ENCODE measurements at places on chromosomes 16 and 17.

- no peak for DNase-seq
Measured at GRCh38 chr16:87358696-87359095, 24.9 kb downstream of the FBXO31 start.

DNA sequence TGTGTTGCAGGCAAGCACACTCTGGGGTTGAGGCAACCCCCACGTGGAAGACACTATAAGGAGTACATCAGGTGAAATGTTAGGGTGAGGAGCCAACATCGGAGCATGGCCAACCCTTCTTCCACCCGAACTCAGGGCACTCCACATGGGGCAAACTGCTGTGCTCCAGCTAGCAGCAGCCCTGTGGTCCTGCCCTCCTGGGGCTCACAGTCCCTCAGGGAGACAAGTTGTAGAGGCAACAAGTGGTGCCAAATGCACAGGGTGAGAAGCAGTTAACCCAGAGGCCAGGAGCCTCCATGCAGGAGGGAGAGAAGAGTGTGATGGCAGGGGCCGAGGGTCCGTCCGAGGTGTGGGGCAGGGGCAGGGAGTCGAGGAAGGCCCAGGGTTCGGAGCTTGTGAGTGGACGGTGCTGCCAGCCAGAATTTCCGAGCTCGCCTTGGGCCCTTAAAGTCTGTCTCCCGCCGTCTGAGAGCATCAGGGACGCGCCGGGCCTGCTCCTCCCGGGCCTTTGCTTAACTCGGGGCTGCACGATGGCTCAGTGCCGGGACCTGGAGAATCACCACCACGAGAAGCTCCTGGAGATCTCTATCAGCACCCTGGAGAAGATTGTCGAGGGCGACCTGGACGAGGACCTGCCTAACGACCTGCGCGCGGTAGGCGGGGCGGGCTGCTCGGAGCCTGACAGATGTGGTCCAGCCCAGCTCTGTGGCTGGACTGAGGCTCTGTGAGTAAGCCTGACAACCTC lies 32.3 kb downstream of the ATPAF2 start:
- DNase-seq, result no peak

- no peak for DNase-seq
Measured at GRCh38 chr17:43814714-43815113, 18.2 kb downstream of the MPP3 start.

DNA sequence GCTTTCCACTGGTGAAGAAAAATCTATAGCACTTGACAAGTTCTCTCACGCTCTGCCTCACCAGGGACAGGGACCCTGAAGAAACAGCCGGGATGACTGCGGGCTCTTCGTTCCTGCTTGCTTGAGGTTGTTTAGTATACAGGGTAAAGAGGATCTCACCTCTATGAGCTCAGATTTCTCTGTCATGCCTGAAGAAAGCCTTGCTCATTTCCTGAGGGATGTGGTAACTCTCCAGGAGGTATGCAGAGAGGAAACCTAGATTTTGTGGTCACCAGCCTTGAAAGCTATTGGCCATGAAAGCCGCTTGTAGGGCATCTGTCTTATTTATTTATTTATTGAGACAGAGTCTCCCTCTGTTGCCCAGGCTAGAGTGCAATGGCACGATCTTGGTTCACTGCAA lies 23.2 kb downstream of the USP43 start:
- no peak for DNase-seq

- DNase-seq, result no peak
Measured at GRCh38 chr17:21125862-21126261, 902 bp upstream of the DHRS7B start.

DNA sequence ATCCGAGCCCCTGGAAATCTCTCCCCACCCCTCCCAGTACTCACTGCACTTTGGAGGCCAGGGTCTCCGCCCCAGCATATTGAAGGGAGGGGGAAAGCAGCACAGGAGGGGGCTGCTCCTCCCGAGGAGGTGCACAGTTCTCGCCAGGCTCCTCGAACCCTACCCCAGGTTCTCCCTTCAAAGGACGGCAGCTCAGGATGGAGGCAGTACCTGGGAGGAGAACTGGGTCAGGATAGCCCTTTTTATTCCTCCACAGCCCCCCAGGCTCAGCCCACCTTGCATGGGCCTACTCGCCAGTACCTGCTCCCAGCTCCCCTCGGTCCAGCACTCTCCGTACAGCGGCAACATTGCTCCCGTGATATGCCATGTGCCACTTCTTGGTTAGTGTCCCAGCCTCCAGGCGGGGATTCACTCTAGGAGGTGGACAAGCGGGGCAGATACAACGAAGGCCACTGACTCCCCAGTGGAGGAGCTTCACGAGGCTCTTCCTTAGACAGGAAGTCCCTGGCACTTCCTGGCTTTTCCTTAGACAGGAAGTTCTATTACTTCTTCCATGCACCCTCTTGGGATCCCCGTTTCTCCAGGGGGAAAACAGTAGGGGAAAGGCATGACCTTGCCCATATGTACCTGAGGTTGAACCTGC lies 2.1 kb upstream of the GPS2 start:
- DNase-seq, result no peak

- DNase-seq, result no peak
Measured at GRCh38 chr17:6706996-6707395, 6.2 kb downstream of the SLC13A5 start.

- peak; percentile 36 for DNase-seq
Measured at GRCh38 chr16:6573577-6573976, 759.1 kb upstream of the RBFOX1 start.

- no peak for DNase-seq
Measured at GRCh38 chr16:83201748-83202147, 575.0 kb downstream of the CDH13 start.

- no peak for DNase-seq
Measured at GRCh38 chr17:75843577-75844529, at the start of gene UNC13D. Gene UNC13D, minus strand, starts transcription at chr17:75844404. Its CDS starts 67 bp downstream, at chr17:75844337.

DNA sequence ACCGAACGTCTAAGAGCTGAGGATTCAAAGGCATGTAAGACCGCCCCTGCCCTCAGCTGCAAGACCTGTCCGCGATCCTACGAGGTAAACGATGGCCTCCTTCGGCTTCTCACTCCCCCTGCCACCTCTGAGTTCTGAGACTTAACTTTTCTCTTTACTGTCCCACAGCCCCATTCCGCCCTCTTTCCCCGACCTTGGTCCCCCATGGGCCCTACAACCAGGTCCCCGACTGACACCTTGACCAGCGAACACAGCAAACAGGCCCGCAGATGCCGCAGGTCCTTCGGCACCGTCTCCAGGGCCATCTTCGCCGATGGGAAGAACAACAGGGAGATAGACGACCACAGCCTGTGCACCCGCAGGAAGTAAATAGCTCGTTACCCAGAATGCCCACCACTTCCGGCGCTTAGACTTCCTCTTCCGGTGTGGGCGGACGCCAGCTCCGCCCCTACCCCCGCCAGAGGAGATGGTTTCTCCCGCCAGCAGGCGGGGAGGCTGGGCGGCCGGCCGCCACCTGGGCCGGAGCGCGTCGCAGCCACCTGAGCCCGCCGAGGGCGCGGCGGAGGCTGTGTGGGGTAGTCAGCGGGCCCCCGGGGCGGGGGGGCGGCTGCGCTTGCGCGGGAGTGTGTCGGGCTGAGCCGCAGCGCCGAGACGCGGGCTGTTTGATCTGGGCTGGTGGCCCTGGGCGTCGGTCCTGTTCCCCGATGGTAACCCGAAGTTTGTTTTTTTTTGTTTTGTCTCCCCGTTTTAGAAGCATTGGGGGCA lies at the start of gene SUPT4H1:
Gene SUPT4H1 (minus strand): TSS at position 371 of the 765 bp plus-strand sequence. CDS start 66 bp downstream, at position 305.
- peak; percentile 72 for DNase-seq

All from hippocampal formation (tissue), 2 donors.